NCI-H187 (cell line): ENCODE measurements at places on chromosomes 3 and 15.

DNA sequence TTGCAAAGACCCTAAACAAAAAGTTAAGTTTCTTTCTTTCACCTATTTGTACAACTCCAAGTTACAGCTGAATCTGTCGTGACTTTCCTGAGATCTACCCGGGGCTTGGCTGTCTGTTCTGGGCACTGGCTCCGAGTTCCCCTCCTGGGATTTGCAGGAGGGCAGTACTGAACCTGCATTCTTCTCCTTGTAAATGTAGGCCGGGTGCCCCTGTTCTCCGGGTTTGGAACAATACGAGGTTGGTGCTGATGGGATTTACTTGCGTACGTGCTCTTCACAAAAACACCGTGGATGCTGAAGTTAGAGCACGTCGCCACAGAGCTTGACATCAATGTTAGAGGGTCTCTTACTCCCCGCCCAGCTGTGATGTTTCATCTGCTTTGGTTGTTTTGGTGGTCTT is 48.1 kb downstream of the KLHL25 start:
- no peak for DNase-seq

DNA sequence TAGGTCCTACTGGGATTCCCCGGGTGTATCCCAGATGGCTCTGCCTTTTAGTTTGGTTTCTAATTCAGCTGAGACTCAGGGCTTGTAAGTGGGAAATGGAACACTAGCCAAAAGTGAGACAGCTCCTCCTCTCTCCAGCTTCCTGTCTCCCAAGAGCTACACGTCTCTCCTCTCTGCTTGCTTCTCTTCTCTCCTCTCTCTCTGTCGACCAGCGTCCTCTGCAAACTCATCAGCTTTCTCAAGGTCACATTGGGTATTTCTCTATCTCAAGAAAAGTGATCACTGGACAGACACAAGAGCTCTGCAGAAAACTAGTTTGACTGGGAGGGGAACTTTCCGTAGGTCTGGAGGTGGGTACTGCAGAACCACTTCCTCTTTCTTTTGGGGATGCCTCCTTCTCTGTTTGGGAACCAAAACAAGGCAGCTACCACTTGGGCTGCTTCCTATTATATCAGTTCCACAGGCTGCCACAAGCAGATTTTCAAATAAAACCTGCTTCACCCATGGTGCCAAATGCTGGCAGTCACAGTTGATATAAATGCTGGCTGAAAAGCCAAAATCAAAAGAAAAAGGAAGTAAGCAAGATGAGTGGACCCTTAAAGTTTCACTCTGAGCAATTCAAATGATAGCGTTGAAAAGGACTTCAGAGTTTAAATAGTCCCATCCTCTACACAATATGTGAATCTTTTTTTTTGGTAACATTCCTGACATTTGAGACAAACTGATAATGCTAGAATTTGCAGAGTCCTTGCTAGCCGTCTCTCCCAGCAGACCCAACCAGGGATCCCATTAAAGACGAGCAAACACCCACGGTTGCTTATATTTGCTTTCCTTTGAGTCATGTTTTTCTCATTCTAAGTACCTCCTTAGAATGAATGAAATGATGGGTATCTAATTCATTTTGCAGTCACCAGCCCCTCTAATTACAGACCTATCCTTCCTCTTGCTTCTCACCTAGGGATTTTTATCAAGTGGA is 7.2 kb upstream of the DYNC1LI1 start:
- no peak for DNase-seq

DNA sequence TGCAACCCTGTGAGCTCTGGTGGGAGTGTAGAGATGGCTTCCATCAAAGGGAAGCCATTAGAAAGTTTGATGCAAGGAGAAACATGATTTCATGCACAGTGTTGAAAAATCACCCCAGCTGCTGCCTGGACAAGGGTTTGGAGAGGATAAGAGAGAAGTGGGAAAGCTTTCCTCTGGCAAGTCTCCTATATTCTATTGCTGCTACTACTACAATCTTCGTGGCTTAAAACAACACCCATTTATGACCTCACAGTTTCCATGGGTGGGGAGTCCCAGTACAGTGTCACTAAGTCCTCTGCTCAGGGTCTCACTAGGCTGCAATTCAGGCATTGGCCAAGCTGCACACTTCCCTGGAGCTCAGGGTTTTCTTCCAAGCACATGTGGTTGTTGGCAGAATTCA is 229.3 kb downstream of the TAFA4 start:
- no peak for DNase-seq

DNA sequence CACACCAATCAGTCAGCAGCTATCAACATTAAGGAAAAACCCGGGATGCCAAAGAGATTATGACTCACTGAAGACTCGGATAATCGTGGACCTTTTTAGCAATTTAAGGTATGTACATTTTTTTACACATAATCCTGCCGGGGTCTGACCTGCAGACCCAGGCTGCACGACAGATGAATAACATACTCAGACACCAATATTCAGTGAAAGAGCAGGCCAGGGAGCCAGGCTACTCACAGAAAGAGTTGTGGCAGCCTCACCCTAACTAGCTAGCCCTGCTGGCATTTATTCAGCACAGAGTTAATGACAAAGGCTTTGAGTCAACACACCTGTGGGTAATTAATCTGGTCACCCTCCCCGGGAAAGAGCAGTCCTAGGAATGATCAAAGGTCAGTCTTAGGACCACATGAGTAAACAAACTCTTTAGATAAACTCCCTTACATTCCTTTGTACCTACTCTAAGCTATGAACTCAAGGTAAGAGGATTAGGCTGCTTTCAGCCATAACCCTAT is 727.5 kb downstream of the TBL1XR1 start:
- no peak for DNase-seq

- no peak for DNase-seq
Observed at GRCh38 chr3:181757694-181758306, 46.1 kb downstream of the SOX2 start.

GRCh38 chr3:192930577-192930976 is 12.9 kb upstream of the MB21D2 start:
- no peak for DNase-seq

DNA sequence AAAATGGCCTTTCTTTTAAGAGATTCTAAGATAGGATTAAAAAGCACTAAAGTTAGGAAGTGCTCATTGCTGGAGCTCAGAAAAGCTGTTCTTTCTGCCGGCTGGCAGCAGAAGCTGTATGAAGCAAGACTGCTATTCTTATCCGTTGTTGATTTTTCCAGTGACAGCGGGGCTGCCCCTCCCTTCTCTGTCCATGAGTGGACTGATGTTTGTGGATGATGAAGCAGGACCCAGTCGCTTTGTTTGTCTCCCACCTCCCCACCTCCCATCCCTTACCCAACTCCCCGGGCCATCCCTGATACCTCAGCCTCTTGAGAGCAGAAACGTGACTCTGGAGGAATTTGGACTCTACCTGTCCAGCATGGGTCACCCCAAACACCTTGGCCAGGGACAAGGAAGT is 10.3 kb upstream of the MUSTN1 start:
- no peak for DNase-seq

- no peak for DNase-seq
Observed at GRCh38 chr15:33955945-33956344, 12.4 kb upstream of the CHRM5 start.

GRCh38 chr3:27699067-27699466 is 23.1 kb downstream of the EOMES start:
- DNase-seq = no peak

DNA sequence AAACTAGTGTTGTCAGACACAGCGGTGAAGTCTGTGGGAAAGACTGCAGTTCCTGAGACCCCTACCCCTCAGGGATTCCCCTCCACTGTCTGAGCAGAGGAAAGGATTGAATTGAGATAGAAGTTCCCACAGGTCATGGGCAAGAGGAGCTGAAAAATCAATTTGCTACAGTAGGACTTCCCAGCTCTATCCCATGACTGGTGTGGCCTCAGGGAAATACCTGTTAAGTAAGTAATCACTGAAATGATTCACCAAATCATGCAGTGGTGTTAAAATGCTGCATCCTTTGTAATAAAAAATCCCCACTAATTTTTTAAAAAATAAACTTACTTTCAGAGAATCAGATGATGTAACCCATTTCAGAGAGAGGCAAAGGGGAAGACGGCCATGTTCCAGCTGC is 45.0 kb upstream of the SPRED1 start:
- DNase-seq = no peak

DNA sequence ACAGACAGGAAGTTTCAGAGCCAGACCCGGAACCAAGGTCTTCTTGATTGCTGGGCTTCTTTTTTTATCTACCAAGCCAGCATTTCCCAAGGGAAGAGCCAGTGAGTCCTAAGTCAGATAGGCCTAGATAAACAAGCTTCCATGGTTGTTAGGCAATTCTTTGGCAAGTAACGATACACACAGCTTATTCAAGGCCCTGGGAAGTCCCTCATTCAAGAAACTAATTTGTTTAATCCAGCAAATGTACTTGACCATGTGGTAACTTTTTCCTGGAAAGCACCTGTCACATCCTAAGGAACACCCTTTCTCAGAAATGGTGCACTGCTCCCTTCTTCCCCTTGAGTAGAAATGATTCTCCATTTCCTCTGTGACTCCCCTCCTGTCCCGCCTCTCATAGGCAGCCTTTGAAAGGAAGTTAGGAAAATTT is 209.9 kb downstream of the ITPR1 start:
- no peak for DNase-seq

DNA sequence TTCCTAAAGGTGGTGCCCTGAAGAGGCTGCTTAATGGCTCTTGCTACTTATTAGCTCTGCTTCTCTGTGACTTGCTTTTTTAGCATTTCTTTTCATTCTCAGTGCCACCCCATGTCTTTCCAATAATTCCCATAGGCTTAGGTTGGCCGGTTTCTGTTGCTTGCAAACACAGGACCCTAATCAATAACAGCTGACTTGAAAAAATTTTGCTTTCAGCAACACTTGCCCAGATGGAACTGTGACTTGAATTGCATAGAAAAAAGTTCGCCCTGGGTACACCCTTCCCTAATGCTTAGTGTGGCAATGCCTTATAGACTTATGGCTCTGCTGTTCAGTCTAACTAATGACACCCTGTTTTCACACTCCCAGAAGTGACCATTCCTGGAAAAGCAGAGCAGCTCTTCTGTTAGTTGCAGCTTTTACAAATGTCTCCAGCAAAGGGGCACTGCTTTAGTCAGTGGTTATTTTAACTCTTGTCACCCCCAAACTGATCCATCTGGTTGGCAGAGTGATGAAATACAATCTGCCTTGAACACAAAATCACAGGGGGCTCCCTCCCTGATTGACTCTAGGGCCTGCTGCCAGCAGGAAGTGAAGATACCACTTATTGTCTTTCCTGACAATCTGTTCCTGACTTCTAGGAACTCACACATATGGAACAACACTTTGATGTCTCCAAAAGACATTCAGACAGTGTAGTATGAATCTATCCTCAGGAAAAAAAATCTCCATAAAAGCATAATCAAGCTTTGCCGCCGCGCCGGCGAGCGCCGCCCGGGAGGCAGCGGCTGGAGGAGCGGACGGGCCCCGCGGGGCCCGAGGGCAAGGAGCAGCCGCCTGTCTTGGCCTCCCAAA is 9.7 kb upstream of the SLMAP start:
- DNase-seq = no peak

DNA sequence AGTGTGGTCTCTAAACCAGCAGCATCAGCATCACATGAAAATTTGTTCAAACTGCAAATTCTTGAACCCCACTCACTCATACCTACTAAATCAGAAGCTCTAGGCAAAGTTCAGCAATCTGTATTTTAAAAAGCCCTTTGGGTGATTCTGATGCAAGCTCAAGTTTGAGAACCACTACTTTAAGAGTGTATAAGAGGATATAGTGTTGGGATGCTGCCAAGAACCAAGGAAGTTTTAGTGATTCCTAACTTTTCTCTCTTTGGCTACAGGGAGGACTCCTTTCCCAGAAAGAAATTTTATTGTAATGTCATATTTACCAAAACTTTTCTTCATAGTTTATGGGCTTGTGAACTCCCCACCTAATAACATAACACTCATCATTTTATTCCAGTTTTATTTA is 422.2 kb downstream of the TBC1D5 start:
- DNase-seq = no peak
